ENCODE measurements at places on chromosomes 3 and 15.

- no peak for DNase-seq
Measured at GRCh38 chr15:35019404-35020327, 31.6 kb upstream of the ZNF770 start.

DNA sequence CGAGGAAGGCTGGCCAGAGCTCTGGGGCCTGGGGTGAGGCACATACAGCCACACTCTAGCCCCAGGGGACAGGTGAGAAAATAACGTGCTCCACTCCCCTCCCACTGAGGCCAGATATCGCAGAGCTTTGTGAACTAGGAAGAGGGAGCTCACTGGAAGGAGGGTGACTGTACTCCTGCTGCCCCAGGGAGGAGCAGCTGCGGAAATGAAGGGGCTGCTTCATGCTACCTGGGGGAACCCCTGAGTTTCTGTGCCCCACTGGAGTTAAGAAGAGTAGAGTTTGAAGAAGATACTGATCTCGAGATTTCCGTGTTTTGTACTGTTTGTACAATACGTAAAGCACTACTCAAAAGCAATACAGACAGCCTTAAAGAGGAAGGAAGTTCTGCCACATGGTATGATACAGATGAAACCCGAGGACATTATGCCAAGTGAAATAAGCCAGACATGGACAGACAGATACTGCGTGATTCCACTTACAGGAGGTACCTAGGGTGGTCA, 44.6 kb downstream of the CMTM6 start:
- DNase-seq: no peak

- DNase-seq: no peak
Measured at GRCh38 chr3:127959873-127960272, 44.8 kb downstream of the KBTBD12 start.

DNA sequence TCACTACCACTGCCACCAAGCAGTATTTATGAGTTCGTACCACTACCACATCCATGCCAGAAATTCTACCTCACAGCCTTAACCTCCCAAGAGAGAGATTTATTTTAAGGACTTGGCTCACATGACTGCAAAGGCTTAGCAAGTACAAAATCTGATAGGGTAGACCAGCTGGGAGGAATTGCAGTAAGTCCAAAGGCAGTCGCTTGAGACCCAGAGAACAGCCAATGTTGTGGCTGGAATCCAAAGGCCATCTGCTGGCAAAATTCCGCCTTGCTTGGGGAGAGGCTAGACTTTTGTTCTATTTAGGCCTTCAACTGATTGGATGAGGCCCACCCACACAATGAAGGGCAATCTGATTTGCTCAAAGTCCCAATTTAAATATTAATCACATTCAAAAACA, 101.4 kb upstream of the STT3B start:
- DNase-seq: no peak

DNA sequence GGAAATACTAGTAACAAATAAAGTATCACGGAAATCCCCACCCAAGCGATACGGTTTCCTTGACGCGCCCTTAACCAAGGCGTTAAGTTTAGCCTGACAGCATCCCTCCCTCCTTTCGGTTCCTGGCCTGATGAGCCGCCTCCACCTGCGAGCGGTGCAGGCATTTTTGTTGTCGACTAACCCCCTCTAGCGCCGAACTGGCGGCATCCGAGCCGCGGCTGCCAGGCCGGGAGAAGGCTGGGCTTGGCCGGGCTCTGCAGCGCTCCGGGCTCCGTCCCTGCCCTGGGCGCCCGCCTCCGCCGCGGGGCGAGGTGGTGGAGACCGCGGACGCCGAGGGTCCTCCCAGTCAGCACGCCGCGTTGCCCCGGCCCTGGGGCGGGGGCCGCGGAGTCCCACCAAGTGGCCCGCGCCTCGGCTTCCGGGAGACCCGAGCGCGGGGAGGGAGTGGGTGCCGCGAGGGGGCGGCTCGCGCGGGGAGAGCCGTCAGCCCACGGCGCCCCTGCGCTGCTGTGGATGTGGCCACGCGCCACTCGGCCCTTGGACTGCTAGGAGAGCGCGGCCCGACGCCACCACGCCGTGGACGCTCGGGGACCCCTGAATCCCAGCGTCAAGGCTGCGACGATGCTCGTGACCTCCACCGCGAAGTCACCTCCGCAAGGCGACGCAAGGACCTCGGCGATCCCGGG, 1.1 kb upstream of the EPHA6 start:
- peak; percentile 18 for DNase-seq

- DNase-seq: no peak
Measured at GRCh38 chr15:96612917-96613316, 282.4 kb downstream of the NR2F2 start.

- no peak for DNase-seq
Measured at GRCh38 chr3:165523801-165524200, 313.4 kb downstream of the BCHE start.

- DNase-seq: no peak
Measured at GRCh38 chr15:94081829-94082228, 149.5 kb upstream of the MCTP2 start.

- no peak for DNase-seq
Measured at GRCh38 chr15:70435872-70436271, 327.5 kb downstream of the UACA start.

Data from C1 segment of cervical spinal cord (tissue), 14 donors.